ENCODE measurements at places on chromosomes 3 and 15.

DNA sequence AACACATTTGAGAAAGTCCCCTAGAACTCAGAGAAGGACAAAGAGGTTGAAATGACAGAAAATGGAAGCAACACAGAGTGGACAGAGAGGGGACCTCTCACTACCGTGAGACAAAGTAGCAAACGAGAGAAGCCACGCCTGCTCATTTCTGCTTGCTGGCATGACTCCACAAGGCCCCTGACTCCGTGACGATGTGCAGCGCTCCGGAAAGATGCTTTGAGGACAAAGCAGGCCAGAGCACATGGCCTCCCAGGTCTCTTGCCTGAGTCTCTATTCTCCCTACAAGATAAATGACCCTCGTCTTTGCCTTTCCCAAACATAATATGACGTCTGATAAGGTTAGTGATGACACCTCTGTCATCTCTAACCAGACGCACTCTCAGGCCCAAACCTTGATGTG is 63.8 kb upstream of the CTSH start:
- DNase-seq = no peak

DNA sequence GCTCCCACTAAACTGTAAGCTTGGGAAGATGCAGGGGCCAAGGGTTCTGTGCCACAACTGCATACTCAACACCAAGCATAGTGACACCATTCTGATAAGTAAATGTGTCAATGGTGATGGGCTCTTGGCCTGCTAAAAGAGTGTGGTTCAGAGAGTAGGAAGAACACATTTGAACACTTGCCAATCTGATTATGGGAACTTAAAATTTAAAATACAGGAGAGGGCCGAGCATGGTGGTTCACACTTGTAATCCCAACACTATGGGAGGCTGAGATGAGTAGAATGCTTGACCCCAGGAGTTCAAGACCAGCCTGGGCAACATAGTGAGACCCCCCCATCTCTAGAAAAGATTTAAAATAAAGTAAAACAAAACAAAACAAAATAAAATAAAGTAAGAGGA is 34.1 kb downstream of the PTPN9 start:
- no peak for DNase-seq

DNA sequence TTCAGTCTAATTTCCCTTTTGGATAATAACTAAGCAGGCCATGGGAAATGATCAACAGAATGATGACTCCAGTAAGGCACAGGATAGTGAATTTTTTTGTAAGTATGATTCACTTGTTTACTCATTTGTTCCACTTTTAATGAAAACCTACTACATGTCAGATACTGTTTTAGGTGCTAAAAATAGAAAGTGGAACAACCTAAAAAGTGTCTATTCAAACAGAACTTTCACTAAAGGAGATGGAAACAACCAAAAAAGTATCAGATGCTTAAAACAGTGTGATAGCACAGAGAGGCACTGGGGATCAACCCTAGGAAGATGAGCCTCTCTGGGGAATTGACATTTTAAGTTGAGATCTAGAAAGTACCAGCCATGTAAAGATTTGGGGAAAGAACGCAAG is 11.1 kb downstream of the RYK start:
- DNase-seq = no peak

GRCh38 chr15:101016581-101016980 is 97.4 kb downstream of the LRRK1 start:
- no peak for DNase-seq

- DNase-seq = no peak
These were observed 398.4 kb upstream of the NR2F2 start for GRCh38 chr15:95932141-95932540.

DNA sequence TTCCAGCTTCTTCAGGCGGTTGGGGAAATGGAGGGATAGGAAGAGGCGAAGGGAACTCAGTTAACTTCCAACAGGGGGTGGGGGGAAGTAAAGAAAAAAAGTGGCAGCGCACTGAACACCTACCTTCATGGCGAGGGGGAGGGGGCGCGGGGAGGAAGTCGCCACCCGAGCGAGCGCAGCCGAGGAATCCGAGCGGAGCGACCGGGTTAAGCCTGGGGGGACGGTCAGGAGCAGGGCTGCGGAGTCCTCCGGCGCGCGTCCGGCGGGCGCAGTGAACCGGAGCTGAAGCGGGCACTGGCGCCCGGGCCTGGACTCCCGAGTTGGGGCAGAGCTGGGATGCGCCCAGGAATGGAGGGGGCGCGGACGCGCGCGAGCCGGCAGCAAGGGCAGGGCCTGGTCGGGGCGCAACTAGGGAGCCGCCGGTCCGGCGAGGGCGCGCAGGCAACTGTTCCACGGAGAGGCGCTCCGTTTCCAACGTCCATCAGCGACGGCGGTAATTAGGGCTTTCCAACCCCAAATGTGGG is at the start of gene WNT5A:
WNT5A (minus strand) TSS at position 450 of the 524 bp plus-strand sequence; CDS start at position 129, 321 bp downstream.
- no peak for DNase-seq

GRCh38 chr3:58167431-58168351 is 43.1 kb downstream of the DNASE1L3 start:
- DNase-seq = no peak

DNA sequence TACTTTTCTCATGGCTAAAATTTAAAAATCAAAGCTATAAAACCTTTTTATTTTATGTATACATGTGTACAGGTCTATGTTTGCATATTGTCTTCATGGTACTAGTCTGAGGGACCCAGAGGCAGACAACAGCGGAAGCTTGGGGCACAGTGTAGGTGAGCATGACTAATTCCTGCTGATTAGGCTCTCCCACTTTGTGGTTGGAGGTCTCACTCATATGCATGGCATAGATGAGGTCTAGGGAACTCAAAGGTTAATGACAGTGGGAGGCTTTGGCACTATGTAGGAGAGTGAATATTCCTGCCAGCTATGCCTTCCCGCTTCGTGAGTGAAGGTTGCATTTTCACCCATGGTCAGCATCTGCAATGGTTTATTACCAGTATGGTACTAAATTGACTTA is 47.5 kb upstream of the AADACL2 start:
- DNase-seq = no peak

DNA sequence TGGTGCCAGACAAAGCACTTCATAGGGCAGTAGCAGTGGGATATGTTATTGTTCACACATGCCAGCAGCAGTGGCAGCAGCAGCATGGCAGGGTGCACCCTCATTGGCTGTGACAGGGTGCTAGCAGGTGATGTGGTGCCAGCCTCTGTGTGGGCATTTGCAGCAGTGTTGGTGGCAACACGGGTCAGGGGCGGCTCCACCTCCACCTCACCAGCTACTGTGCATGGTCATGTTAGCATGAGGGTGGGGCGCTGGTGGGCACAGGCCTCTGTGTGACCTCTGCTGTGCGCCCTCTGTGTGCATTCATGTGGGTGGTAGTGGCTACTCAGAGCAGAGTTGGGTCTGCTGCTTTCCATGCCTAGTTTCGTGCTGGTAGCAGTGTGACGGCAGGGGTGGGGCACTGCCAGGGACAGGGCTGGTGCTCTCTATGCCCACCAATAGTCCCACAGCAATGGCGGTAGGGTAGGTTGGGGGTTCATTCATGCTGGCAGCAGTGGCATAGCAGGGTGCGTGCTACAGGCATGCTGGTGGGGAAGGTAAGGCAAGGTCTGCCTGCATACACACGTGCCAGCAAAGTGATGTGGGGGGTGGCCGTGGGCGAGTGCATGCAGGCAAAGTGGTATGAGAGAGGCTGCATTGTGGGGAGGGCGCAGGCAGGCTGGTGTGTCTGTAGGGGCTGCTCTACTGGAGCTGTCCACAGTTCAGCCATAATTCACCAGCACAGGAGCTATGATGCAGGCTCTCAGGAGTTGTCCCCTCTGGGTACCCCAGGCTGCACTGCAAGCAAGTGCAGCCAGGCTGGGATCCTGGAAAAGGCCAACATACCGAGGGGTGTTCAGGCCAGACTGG is 402.7 kb downstream of the GRM7 start:
- DNase-seq = no peak

DNA sequence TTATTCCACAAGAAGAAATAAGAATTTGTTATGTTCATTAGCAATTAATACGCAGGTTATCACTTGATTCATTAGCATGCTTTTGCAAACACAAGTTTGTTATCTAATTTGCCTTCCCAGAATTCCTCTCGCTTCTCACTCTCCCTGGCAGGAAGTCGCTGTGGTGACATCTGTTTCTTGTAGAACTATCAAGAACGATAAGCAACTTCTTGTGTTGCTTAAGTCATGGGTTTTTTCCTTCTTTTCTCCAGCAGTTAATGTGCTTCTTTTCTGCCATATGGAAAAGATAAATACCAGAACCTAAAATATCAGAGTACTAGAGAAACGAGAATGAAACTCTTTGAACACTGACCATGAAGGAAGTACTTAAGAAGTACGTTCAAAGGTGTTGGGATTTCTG is 99.8 kb upstream of the CHMP2B start:
- DNase-seq = no peak

GRCh38 chr15:62456011-62456920 is 291.2 kb upstream of the C2CD4B start:
- DNase-seq = no peak

- no peak for DNase-seq
These were observed 48.5 kb downstream of the CMTM6 start for GRCh38 chr3:32454111-32454510.

DNA sequence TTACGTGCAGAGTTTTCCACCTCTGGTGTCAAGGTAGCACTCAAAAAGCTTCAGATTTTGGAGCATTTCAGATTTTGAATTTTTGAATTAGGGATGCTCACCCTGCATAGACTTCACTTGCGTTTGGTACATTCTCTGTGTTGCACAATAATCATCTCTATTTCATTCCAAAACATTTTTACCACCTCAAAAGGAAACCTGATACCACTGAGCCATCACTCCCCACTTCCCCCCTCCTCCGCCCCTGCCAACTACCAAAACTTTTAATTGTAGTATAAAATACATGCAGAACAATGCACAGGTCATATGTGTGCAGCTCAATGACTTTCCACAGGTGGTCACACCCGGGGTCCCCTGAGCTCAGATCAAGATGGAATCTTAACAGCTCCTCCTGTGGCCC is 208.8 kb downstream of the SV2B start:
- DNase-seq = no peak

DNA sequence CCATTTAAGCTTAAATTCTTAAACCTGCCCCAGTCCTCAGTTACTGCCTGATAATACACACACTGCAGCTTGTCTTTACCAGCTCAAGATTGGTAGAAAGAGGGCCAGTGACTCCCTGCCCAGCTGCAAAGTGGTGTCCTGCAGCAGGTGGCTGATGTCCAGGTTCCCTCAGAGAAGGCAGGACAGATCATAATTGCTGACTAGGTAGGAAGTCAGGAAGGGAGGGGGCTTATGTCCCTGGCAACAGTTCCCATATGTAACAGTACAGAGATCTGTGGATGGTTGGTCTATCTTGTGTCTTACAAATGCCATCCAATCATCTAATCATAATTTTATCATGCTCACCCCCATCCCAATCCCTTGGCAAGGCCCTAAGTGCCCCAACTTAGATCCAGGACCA is 492.1 kb upstream of the PPP2R3A start:
- no peak for DNase-seq

DNA sequence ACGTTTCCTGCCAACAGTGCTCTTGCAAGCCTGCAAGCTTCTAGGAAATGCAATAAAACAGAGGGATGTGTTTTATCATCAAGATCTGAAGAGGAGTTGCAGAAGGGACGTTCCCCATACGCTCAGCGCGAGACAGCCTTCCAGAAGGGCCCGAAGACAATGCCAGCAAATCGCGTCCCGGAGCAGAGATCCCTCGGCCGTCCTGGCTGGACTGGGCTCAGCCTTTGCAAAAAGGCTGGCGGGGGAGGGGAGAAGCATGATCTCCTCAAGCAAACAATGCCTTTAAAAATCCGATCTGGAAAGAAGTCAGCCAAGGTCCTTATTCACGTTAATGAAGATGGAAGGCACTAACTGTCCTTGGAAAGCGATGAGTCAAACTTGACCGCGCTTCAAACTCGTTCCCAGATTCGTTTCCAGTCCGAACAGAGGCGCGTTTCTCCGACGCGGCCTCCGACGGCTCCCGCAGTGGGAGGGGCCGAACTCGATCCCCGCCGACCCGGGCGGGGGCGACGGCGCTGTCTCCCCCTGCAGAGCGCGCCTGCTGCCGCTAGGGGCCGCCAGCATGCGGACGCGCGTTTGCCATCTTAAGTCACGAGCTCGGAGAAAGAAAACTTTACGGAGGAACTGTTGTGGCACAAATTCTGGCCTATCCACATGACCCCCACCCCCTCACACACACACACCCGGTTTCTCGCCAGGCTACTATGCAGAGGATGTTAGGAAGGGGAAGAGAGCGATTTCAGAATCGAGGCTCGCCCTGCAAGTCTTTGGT is 5.5 kb downstream of the BCL6 start:
- DNase-seq = peak; percentile 84

DNA sequence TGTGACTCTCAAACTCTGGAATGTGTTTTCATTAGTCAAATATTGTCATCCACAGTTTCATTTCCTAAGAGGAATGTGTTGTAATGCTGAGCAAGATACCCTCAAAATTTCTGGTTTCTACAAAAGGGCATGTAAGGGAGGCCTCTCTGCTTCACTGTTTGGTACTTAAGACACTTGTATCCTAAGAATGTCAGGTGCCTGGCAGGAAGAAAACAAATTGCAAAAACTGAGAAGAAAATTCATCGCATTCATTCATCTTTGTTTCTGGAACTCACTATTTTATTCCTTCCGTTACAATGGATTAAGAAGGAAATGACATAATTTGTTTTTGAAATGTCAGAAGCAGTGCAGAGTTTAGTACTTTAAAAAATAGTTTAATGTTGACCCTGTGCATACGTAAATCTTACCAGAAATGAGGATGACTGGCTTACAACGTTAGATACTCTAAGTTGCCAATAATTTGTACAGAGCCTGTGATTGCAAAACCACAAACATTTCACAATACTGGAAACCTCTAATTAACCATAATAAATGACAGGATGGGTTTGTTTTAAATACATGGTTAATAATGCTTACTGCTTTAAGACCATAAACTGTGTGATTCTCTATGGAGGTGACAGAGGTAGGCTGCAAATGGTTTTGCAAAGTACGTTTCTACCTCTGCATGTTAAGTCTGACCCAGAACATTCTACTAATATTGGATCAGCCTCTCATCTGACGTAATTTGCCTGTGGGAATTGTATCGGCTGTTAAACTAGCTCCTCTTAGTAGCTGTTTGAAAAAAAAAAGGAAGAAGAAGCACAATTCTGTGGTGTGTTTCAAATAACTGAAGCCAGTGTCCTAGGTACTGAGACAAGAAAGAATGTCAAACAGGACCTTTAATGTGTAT is 477.8 kb downstream of the RBMS3 start:
- DNase-seq = no peak

GRCh38 chr3:16511681-16512434 is 1.6 kb downstream of the RFTN1 start:
- DNase-seq = no peak

- no peak for DNase-seq
These were observed 44.3 kb downstream of the RAB6B start for GRCh38 chr3:133851266-133851906.

- DNase-seq = peak; percentile 23
These were observed 39.8 kb upstream of the FGF7 start for GRCh38 chr15:49383266-49383665.

- DNase-seq = no peak
These were observed 43.6 kb upstream of the KY start for GRCh38 chr3:134694466-134694865.

- DNase-seq = no peak
These were observed 16.4 kb upstream of the HCLS1 start for GRCh38 chr3:121677141-121677540.

- no peak for DNase-seq
These were observed 23.7 kb downstream of the PRR23E start for GRCh38 chr3:127216415-127217261.
